ENCODE measurements at places on chromosomes 11 and 22.

DNA sequence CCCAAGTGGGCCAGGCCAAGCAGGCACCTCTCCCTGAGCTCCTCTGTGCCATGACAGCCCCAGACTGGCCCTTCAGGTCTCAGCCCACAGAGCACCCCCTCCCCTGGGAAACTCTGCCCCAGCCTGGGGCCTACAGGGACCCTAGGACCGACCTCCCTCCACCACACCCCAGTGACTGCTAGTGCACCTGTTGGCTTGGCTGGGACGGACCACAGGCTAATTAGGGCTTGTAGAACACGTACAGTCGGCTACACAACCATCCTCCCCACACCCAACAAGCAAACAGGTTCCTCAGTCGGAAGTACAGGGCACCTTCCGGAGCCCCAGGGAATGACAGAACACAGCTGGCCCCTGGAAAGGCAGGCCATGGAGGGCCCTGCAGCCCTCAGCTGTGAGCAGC is 4.3 kb downstream of the SBF1 start:
- DNase-seq: no peak

GRCh38 chr22:24948356-24949202 is 2.1 kb upstream of the LHFPL7 start:
- DNase-seq: no peak

GRCh38 chr22:32097018-32097417 is 54.0 kb downstream of the SLC5A1 start:
- no peak for DNase-seq

GRCh38 chr22:45235101-45235777 is 5.5 kb downstream of the KIAA0930 start:
- peak; percentile 50 for DNase-seq

DNA sequence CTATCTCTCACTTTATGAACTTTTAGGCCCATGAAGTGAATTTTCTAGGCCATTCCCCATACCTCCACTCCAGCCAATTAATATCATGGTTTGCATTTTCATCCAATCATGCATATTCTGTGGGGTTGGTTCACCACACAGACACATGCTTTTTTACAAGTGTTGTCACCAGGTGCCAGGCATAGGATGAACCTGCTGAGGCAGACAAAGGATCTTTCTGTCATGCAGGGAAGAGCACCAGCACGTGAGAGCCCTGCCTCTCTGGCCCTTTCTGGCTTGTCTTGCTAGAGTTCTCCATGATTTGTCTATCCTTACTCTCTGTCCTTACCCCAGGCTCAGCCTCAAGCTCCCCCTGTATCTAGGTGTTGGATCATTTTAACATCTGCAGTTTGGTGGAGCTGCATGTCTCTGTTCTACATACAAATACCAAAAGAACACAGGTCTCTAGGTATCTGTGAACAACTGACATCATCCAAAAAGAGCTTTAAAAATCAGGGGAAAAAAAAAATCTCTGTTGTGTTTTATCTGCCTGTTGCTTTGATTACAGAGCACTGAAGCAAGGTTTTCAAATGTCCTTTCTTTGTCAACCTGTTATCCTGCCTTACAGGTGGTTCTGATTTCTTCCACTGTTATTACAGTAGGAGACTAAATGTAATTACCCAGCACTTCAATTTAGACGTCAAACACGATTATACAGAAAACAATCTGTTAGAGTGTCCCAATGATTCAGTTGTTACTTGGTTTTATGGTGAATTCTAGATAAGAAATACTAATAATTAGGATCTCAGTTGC is 58.4 kb upstream of the GRAMD1B start:
- no peak for DNase-seq

DNA sequence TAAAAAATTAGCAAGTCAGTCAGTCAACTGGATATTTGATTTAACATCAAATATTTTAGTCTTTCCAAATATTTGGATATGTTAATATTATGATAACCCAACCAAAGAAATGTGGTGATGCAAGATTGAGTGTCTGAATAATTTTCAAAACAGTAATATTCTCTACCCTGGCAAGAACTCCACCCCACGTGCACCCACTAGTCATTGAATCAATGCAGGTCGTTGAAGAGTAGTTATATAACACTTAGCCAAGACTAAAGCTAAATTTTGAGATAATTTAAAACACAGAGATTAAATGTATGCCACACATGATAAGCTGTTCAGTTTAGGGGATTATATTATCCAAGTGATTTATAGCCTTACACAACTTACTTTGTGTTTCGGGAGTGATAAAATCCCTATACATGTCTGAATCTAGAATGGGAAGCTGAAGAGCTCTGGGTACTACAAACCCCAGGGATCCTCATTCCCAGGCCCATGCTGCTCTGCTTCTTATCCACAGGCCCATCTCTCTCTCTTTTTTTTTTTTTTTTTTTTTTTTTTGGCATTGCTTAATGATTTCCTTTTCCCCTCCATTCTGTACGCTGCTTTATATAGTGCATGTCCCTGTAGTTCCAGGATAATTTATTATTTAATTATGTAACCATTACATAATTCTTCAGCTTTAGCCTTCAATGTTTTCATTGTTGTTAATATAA is 392.9 kb downstream of the NTM start:
- DNase-seq: no peak

GRCh38 chr22:47376901-47377505 is 614.6 kb downstream of the TBC1D22A start:
- no peak for DNase-seq

DNA sequence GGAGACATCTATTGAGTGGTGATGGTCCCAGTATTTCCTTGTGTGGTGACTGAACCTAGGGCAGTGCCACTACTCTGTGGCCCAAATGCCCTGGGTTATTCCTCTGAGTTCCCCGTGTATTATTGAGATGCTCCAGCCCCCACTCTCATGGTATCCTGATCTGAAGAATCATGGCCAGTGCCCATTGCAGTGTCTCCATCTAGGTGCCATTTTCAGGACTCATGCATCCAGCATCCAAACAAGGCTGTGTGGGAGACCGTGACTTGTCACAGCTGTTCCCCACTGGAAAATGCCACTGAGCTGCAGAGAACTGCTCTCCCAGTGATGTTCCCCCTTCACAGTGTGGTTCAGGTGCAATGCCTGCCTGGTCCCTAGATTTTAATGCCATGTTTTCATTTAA is 24.7 kb downstream of the GGTLC2 start:
- no peak for DNase-seq

- no peak for DNase-seq
Measured at GRCh38 chr11:68035266-68035876, 3.5 kb upstream of the TCIRG1 start.

DNA sequence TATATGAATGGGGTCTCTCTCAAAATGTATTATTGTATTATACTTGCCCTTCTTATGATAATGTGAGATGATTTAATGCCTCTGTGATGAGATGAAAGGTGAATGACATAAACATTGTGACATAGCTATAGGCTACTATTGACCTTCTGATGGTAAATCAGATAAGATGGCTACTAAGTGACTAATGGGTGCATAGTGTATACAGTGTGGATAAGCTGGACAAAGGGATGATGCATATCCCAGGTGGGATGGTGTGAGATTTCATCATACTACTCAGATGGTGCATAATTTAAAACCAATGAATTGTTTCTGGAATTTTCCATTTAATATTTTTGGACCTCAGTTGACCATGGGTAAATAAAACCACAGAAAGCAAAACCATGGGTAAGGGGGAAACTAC is 243.5 kb downstream of the SBF2 start:
- no peak for DNase-seq

GRCh38 chr22:22935056-22935545 is 47.5 kb downstream of the IGLL5 start:
- no peak for DNase-seq

DNA sequence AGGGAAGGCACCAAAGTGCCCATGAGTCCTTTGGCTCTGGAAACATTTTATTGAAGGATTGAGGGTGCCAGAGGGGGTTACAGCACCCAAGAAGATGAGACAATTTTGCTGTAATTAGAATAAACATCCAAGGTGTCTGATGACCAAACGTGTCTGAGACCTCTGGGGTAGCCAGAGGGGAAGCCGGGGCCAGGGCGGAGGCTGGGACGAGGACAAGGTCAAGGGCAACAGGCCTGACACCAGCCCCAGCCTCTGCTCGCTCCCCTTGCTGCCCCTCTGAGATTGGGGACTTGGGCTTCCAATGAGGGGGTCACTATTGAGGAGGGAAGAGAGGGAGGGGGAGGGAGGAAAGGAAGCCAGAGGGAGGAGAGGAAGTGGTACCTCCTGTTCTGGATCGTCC is 25.6 kb downstream of the TMPRSS6 start:
- DNase-seq: no peak

GRCh38 chr11:110434952-110435779 is 5.4 kb downstream of the FDX1 start:
- DNase-seq: no peak

DNA sequence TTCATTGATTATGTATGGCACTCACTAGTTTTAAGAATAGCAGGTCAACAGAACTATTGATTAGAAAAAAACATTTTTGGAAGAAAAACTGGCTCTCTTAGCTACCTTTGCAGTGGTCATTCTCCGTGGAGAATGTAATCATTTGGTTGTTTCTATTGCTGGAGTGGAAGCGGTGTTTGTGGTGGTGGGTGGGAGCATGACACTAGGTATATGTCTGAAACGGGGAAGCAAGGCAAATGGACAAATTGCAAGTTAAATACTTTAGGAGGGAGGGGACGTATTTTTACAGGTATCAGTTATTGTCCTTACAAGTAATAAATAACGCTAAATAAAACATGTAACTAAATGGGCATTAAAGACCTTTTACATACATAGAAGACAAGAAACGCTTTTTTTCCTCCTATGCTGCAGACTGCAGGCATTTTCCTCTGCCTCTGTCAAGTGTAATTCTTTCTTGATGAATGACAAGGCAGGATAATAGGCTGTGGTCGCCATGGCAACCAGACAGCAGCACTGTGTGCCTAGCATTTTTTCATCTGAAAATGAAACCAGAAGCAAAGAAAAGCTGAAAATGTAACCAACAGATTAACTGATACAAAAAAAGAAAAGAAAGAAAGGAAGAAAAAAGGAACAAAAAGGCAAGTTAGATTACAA is 46.2 kb downstream of the BLID start:
- no peak for DNase-seq

DNA sequence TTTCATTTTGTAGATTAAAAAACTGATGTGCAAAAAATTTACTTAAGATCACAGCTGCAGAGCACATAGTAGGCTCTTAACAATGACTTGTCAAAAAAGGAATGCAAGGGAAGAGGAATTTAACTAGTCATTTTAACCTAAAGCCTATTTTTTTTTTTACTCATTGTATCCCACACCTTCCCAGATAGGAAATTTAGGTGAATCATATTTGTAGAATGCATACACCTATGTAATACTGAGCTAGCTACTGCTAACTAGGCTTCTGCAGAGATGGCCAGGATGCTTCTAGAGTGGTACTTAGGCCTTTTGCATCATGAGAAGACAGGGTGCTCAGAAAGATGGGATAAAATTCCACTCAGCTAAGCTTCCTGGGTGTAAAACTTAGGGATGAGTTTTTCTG is 387.3 kb downstream of the AASDHPPT start:
- no peak for DNase-seq

DNA sequence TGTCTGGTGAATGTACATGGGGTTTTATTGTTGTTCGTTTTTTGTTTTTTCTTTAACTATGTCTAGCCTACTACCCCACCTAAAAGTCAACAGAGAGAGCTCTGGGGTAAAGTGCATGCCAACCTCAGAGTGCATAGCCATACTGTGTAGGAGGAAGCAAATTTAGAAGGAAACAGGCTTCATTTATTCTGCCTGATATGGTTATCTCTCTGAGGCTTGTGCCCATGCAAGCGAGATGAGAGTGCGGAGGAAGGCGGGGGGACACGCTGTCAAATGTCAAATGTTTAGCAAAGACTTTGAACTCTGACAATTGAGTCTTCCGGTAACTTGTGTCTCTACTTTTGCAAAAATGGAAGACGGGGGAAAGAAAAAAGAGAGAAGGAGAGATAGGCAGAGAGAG is 295.5 kb downstream of the ETS1 start:
- DNase-seq: peak; percentile 79

DNA sequence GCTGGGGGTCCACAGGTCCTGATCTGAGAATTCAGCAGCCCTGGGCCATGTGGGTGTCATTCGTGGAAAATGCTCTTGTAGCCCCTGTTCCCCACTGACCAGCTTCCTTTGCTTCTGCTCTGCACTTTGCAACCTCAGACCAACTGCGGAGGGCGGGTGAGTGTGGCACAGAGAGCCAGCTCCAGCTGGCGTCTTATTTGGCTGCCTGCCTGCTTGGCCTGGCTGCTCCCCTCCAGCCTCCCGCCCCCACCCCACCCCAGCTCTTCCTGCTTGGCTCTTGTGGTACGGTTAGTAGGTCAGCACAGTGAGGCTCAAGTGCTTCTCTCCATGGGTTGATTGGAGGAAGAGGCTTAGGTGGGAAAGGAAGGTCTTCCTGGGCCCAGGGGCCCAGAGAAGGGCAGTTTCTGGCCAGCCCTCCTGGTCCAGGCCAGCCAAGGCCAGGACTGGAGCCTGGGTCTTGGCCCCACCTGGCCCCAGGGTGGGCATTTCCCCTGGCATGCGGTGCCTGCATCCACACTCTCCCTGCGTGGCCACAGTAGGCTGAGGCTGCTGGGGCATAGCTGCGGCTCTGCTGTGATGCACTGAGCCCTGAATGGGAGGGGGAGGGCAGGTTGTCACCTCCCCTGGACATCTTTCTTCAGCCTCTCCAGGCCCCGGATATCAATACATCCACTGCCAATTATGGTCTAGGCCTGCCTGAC is 26.5 kb downstream of the MYO7A start:
- peak; percentile 17 for DNase-seq

- DNase-seq: peak; percentile 29
Measured at GRCh38 chr22:42930810-42931420, 73.8 kb upstream of the ARFGAP3 start.

GRCh38 chr22:41779929-41780505 is 20.5 kb upstream of the CCDC134 start:
- no peak for DNase-seq

DNA sequence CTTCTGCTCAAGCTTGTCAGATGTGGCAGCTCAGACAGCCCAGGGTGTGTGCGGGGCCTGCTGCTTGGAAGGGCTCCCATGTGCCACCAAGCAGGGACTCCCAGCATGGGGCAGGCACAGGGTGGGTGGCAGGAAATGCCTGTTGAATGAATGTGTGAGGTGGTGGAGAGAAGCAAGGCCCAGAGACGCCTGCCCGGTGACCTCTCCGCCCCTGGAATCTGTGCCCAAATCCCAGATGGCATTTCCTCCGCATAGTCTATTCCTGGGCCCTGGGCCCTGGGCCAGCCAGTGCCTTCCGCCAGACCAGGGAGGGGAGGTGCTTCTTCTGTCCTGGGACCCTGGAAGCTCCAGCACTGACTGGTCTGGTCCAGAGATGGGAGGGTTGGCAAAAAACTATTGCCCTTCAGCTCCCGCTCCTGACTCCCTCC is 3.7 kb downstream of the CST6 start:
- no peak for DNase-seq

- no peak for DNase-seq
Measured at GRCh38 chr11:113505046-113505445, 29.8 kb upstream of the DRD2 start.

GRCh38 chr11:112113539-112114457 is 27.1 kb downstream of the SDHD start:
- DNase-seq: peak; percentile 68

- DNase-seq: no peak
Measured at GRCh38 chr11:118843565-118843964, 40.1 kb upstream of the CXCR5 start.

GRCh38 chr22:50469377-50470305 is 5.2 kb downstream of the SBF1 start:
- peak; percentile 15 for DNase-seq
